Omental fat pad (tissue), 4 donors: ENCODE measurements at places on chromosomes 7 and 10. TPM values are rescaled to one million over a fixed set of nuclear protein-coding genes. Genes with fewer than 3 reads are reported as not detected.

DNA sequence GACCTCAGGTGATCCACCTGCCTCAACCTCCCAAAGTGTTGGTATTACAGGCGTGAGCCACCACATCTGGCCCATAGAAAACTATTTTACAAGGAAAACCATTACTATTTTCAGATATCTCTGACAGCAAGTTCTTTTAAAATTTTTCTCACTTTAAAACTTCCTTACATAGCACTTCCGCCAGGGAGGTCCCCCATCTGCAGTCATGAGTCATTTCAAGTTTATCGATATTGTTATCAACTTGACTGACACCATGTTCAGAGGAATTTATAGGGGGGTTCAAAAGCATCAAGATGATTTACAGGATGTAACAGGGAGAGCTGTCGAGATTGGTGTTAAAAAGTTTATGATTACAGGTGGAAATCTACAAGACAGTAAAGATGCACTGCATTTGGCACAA is 88.8 kb downstream of the NRBF2 start:
- DNase-seq = no peak

Gene NPY4R
- total RNA-seq = 0.95 TPM

GRCh38 chr7:37546677-37547076 is 98.0 kb upstream of the ELMO1 start:
- DNase-seq = no peak

DNA sequence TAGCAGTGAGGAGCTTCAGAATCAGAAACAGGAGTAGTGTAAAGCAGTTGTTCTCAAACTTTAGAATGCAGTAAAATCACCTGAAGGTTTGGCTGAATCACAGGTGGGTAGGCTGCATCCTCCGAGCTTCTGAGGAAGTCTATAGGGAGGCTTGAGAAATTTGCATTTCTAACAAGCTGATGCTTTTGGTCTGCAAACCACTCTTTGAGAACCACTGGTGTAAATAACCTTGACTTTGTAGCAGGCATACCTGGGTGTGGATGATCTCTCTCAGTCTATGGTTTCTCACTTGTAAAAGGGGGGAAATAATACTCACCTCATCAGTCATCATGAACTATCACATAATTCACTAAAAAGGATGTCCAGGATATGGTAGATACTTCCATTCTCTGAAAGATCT is 118.1 kb downstream of the SRI start:
- DNase-seq = no peak
